Effector memory CD8-positive, alpha-beta T cell (primary cell): ENCODE measurements at places on chromosomes 12 and 14.

GRCh38 chr12:94100990-94101737 is 47.2 kb upstream of the PLXNC1 start:
- peak overlapping the region; percentile 88 for H3K4me3 ChIP-seq
- H3K27ac ChIP-seq, result peak overlapping the region; percentile 77
- no peaks in the 10 kb centered on the region for H3K36me3 ChIP-seq
- H3K4me1 ChIP-seq, result peaks cover 10% of the 10 kb centered on the region

DNA sequence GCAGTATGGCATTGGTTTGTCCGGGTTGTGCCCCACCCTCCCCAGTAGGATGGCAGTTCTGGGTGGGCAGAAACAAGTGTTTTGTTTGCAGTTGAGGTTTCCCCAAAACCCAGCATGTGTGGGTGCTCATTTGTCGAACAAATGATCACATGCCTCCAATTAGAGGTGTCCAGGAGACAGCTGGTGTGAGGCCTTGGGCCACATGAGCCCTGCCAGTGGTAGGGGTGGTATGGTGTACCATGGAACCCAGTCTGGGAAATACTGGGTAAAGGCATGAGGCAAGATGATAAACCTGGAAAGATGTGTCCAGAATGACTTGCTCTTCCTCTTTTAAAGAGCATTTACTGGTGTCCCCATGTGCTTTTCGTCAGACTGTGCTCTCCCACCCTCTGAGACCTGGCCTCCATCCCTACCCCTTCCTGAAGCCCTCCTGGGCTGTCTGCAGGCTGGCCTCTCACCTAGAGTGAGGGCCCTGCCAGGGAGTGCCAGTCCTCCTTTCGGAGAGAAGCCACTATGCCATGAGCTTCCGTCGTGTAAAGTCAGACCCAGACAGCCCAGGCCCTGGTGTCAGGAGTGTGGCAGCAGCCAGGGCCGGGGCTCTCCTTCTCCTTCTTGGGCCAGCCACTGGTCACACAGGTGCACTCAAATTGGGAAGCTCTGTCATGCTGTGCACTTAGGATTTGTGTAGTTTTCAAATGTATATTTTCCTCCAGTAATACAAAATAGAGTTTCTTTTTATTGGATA is 17.6 kb downstream of the ANKRD9 start:
- H3K36me3 ChIP-seq, result no peaks in the 10 kb centered on the region
- no peak overlapping the region for H3K27ac ChIP-seq
- DNase-seq, result no peak
- H3K27me3 ChIP-seq, result no peaks in the 10 kb centered on the region

DNA sequence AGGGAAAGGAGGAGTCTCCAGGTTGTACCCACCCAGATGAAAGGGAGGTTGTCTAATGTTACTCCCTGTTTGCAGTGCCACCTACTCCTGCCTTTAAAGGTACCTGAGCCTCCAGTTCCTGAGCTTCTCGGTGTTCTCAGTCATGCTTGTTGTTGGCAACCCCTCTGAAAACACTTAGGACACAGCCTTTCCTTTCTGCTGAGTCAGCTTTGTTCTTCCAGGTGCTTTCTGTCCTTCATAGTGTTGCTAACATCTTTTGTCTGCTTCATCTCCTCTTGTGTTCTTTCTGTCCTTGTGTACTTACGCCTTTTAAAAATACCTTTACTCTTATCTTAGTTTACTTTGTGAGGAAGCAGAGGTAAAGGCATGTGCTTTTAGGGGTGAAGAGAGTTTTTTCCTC is 97.0 kb upstream of the NEDD1 start:
- H3K4me3 ChIP-seq, result no peak overlapping the region
- no peak overlapping the region for H3K27ac ChIP-seq
- no peak for DNase-seq
- H3K4me1 ChIP-seq, result no peaks in the 10 kb centered on the region

- H3K27me3 ChIP-seq, result no peaks in the 10 kb centered on the region
- H3K27ac ChIP-seq, result no peak overlapping the region
- H3K36me3 ChIP-seq, result no peaks in the 10 kb centered on the region
- H3K4me3 ChIP-seq, result no peak overlapping the region
Measured at GRCh38 chr14:27314231-27314630, 716.4 kb upstream of the NOVA1 start.

DNA sequence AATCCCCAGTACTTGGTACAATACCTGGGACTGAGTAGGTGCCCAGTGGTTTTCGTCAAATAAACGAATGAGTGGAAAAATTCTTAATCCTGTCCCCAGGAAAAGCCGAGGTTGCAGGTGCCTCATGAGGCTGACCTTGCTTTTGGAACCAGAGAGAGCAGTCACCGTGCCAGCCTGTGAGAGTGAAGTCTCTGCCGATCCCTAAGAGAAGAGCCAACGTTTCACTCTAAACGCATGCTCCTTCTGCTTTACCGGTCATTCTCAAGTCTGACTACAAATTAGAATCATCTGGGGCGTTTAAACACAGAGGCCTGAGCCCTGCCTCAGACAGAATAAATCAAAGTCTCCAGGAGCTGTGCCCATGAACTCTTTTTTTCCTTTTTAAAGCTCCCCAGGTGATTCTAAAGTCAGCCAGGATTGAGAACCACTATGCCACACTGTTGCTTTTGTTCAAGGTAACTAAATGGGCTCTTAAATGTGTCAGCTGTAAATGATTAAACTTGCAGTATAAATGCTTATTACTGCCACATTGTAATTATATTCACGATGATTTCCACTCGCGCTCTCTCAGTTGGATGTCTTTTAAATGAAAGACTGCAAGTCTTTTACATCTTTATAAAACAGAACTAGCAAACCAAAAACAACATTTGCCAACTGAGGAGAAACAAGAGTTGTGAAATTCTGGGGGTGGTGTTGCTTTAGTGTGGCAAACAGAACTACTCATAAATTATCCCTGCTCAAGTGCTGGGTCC is 26.9 kb downstream of the TCP11L2 start:
- H3K27me3 ChIP-seq, result no peaks in the 10 kb centered on the region
- H3K36me3 ChIP-seq, result peaks cover 39% of the 10 kb centered on the region

DNA sequence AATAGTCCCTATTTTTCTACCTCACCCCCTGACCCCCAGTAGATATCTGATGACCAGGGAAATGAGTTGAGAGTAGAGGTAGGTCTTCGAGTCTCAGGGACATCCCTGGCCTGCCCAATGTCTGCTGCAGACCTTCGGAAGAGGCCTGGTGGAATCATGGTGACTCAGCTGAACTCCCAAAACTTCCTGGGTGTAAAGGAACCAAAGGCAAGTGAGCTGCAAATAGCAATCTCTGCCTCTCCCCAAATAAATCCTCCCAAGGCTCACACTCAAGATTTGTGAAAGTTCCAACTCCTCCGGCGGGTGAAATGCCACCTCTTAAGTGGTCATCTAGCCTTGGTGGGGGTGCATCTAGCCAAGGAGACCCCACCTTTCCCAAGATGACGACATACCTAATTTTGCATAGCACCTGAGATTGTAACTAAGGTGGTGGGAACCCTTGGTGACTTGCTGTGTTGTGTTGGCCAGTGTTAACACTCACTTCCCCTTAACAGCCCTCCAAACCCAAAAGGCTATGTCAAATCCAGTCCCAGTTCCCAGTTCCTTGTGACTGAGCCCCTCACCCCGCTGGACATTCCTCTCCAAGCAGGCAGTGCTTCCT is 6.3 kb downstream of the ZFP36L1 start:
- H3K4me3 ChIP-seq, result peak overlapping the region; percentile 95
- H3K4me1 ChIP-seq, result peaks cover 67% of the 10 kb centered on the region
- peak overlapping the region; percentile 93 for H3K27ac ChIP-seq
- H3K36me3 ChIP-seq, result peaks cover 59% of the 10 kb centered on the region
- no peak for DNase-seq

DNA sequence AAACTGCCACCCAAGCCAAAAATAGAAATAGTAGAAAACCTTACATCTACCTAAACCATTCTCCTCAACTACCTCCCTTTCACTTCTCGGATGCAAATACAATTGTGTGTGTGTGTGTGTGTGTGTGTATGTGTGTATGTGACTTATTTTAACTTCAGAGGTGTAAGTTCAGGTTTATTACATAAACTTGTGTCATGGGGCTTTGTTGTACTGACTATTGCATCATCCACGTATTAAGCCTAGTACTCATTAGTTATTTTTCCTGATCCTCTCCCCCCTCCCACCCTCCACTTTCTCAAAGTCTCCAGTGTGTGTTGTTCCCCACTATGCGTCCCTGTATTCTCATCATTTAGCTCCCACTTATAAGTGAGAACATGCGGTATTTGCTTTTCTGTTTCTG is 592.5 kb upstream of the ATP2B1 start:
- H3K4me3 ChIP-seq, result no peak overlapping the region
- H3K27ac ChIP-seq, result no peak overlapping the region
- no peaks in the 10 kb centered on the region for H3K36me3 ChIP-seq
- H3K4me1 ChIP-seq, result peaks cover 12% of the 10 kb centered on the region
- peaks cover 2% of the 10 kb centered on the region for H3K27me3 ChIP-seq

DNA sequence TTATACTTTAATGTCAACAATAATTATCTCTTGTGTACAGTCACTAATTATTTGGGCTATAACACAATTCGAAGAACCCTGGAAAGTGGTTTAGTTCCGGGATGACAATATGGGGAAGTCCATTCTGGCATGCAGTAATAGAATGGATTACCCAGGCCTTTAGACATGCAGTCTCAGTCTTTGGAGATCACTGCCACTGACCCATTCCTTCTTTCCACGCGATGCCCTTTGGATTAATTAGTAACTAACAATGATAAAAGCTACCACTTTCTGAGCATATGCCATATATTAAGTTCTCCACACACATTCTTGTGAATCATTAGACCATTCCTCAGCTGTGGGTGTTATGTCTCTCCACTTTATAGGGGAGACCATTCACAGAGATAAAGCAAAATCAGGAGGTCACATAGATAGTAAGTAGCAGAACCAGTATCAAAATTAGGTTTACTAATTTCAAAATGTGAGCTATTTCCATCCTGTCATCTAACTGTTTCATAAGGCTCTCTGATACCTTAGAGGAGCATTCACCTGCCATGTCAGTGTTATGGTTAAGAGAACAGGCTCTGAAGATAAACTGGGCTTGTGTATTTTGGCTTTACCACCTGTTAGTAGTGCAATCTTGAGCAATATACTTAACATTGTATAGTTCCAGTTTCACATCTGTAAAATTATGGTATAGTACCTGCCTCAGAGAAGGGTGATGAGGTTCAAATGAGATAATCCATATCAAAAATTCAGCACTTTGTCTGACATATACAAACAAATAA is 27.2 kb upstream of the KCNJ8 start:
- no peaks in the 10 kb centered on the region for H3K4me1 ChIP-seq
- no peak overlapping the region for H3K27ac ChIP-seq
- no peaks in the 10 kb centered on the region for H3K27me3 ChIP-seq
- H3K36me3 ChIP-seq, result no peaks in the 10 kb centered on the region

DNA sequence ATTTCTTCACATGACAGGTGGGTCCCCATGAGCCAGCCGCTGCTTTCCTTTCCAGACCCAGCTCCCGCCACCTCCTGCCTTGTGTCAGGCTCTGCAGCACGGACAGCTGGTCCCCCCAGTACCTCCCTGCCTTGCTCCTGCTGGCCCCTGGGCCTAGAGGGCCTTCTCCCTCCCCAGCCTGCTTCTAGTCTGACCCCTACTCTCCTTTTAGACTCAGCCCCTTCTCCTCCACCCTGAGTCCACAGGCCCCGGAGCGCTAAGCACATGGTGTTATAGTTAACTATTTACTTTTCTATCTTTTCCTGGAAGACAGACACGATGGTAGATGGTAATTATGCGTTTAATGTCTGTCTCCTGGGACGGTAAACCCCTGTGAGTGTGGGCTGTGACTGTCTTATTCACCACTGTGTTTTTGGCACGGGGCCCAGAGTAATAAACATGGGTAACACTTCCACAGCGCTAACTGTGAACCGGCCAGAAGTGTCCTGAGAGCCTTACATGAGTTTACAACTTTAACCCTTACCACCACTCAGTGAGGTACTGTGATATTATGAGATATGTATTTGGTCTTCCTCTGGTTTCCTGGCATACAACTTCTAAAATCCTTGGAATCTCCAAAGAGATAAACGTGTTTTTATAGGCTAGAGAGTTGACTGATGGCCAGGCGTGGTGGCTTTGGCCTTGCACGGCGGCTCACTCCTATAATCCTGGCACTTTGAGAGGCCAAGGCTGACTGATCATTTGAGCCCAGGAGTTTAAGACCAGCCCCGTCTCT is 41.2 kb downstream of the DGLUCY start:
- no peaks in the 10 kb centered on the region for H3K27me3 ChIP-seq
- peaks cover 18% of the 10 kb centered on the region for H3K4me1 ChIP-seq
- peaks cover 41% of the 10 kb centered on the region for H3K36me3 ChIP-seq
- peak overlapping the region; percentile 27 for H3K4me3 ChIP-seq

- H3K27ac ChIP-seq, result no peak overlapping the region
- no peak overlapping the region for H3K4me3 ChIP-seq
- no peaks in the 10 kb centered on the region for H3K36me3 ChIP-seq
- no peaks in the 10 kb centered on the region for H3K4me1 ChIP-seq
Measured at GRCh38 chr14:53842938-53843337, 113.7 kb downstream of the BMP4 start.

DNA sequence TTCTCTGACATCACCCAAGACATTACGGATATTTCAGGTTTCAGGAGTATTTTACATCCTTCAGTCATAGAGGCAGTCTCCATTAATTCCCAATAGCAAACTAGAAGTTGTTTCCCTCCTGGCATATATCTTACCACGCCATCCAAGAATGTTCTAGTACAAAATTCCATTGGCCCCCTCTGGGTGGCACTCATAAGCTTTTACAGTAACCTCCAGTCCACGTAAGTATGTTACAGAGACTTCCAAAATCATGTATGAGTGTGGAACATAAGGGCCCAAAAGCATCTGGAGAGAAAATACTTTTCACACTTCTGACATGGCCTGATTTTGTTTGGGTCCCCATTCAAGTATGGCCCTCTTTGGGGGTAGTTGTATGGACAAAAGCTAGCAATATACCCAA is 58.1 kb upstream of the DHRS4 start:
- no peak overlapping the region for H3K27ac ChIP-seq
- H3K4me3 ChIP-seq, result no peak overlapping the region
- H3K27me3 ChIP-seq, result peaks cover 32% of the 10 kb centered on the region

DNA sequence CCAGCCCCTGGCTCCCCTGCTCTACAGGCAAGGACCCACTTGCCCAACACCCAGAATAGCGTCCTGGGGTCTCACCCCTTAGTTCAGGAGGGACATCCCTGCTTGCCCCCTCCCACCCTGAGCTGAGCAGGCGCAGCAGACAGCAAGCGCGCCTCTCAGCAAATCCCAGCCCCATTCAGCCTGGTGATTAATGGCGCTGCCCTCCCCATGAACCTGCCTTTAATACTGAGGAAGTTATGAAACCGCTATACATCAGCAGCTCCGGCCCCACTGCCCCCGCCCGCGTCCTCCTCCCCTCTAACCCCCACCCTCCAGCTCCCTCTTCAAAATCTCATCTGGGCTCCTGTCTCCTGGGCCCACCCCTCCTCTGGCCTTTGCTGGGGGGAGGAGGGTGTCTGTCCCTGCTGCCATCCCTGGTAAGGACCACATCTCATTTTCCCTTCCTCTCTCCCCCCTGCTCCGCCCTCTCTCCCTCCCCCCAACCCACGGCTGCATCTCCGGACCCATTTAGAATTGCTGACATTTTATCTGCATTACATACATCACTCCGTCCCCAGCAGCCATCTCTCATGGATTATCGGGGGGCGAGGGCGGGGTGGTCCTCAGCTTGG is 7.1 kb upstream of the SMUG1 start:
- peaks cover 8% of the 10 kb centered on the region for H3K4me1 ChIP-seq
- H3K36me3 ChIP-seq, result peaks cover 8% of the 10 kb centered on the region
- H3K4me3 ChIP-seq, result no peak overlapping the region
